ENCODE measurements at places on chromosomes 5 and 9.

DNA sequence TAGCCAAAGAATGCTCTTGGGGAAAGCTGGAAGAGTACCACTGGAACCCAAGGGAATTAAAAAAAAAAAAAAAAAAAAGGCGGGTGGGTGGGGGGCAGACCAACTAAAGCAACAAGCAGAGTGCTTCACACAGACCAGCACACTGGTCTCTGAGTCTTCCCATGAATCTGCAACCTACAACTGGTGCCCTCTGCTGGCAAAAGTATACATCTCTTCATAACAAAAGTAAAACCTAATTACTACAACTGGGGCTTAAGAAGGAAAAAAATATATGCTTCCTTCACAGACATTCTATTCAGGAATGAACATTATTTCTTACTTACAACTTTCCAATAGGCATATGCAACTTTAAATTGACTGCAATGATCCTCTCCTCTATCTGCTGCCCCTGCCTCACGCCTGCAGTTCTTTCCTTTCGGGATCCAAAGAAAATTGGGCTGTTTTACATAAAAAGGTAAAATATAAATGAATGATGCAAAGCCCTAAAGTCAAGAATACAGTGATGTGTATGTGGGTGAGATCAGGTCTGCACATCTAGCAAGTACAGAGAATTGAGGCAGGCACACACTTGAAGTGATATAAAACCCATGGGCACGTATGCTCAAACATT lies 7.2 kb upstream of the KLHL3 start:
- no peaks in the 10 kb centered on the region for H3K36me3 ChIP-seq
- no peaks in the 10 kb centered on the region for H3K4me1 ChIP-seq
- no peak overlapping the region for H3K4me3 ChIP-seq
- no peak for DNase-seq
- no peaks in the 10 kb centered on the region for H3K27me3 ChIP-seq

- no peaks in the 10 kb centered on the region for H3K36me3 ChIP-seq
- no peak for DNase-seq
- H3K4me3 ChIP-seq = no peak overlapping the region
- H3K27ac ChIP-seq = peak overlapping the region; percentile 47
- H3K27me3 ChIP-seq = no peaks in the 10 kb centered on the region
- H3K4me1 ChIP-seq = no peaks in the 10 kb centered on the region
Observed at GRCh38 chr5:133797167-133797566, 171.3 kb downstream of the C5orf15 start.

DNA sequence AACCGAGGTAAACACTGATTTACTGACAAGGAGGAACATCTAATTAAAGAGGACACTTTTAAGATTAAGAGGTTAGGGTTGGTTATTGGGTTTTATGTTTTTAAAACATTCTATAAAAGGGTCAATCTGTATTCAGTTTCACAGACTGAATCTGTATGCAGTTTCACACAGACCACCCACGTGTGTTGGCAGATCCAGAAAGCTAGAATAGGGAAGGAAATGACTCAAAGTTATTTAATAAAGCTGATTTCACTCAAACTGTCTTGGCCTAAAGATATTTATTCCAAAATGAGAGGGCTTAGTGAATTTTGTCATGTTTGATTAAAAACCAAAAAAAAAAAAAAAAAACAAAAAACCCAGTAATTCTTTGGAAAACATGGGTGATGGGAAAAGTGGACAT lies 140.2 kb downstream of the SLC24A2 start:
- DNase-seq = no peak
- H3K36me3 ChIP-seq = no peaks in the 10 kb centered on the region
- H3K4me3 ChIP-seq = no peak overlapping the region
- H3K27me3 ChIP-seq = no peaks in the 10 kb centered on the region

GRCh38 chr5:138604176-138604785 lies 29.1 kb upstream of the HSPA9 start:
- no peaks in the 10 kb centered on the region for H3K4me1 ChIP-seq
- no peaks in the 10 kb centered on the region for H3K27me3 ChIP-seq
- H3K4me3 ChIP-seq = no peak overlapping the region
- no peaks in the 10 kb centered on the region for H3K36me3 ChIP-seq
- no peak overlapping the region for H3K27ac ChIP-seq

GRCh38 chr5:78758169-78758839 lies 109.7 kb upstream of the LHFPL2 start:
- no peak for DNase-seq
- H3K4me3 ChIP-seq = no peak overlapping the region
- H3K36me3 ChIP-seq = no peaks in the 10 kb centered on the region
- H3K27ac ChIP-seq = no peak overlapping the region

DNA sequence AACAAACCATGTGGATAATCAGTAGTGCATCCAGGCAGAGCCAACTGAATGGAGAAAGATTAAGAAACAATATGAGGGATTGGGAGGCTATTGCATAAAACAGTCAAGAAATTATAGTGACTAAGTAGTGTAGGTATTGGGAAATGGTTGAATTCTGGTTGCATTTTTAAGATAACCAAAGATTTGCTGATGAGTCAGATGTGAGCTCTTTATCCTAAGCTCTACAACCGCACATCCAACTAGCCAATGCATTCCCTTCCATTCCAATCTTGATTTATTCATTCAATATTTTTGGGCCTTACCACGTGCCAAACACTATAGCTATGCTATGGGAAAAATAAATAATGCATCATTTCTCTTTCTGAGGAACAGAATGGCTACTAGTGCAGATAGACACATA lies 524.5 kb upstream of the RGMB start:
- no peaks in the 10 kb centered on the region for H3K4me1 ChIP-seq
- H3K27ac ChIP-seq = no peak overlapping the region
- DNase-seq = no peak
- H3K4me3 ChIP-seq = no peak overlapping the region
- H3K27me3 ChIP-seq = no peaks in the 10 kb centered on the region

DNA sequence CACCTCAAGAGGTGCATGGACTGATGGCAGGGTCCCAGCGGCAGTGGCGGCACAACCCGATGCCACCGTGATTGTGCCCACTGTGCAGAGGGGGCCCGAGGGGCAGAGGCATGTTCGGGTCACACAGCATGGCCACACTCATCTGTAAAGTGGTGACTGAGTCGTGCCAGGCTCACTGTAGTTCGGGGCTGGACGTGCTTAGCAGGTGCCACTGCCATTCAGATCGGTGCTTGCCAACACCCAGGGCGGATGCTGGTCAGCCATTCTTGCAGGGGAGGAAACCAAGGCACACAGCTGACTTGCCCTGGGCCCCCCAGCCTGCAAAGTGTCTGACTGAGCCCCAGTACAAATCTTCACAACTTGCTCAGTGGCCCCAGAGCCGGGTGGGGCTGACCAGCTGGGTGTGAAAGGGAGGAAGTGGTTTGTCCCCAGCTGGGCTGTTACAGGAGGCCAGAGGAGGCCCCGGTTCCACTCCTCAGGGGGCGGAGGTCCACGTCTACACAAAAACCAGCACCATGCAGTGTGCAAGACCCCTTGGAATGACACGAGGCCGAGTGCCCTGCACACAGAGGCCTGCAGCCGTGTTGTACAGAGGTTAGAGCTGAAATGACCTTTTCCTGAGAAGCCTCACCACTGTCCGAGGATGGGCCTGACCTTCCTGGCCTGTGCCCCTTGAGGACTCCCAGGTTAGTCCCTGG lies 17.9 kb downstream of the FGD3 start:
- H3K27me3 ChIP-seq = no peaks in the 10 kb centered on the region
- H3K27ac ChIP-seq = peak overlapping the region; percentile 27
- no peak for DNase-seq
- no peaks in the 10 kb centered on the region for H3K4me1 ChIP-seq

DNA sequence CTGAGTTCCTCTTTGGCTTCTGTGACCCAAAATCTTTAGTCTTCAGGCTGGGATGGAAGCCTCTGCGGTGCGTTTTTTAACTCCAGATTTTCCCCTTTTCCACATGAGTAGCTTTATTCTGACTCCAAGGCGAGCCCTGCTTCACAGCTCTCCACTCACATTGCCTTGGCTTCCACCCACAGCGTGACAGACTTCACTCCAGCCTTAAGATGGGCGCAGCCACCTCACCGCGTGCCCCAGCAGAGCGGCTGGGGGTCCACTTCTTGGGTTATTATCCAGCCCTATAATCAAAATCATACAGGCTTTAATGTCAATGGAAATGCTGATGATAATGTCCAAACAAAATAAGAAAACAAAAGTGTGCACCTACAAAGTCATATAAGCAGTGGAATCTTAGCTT lies 1.2 kb downstream of the EXOC3 start:
- peaks cover 12% of the 10 kb centered on the region for H3K4me1 ChIP-seq
- peak; percentile 55 for DNase-seq
- peaks cover 28% of the 10 kb centered on the region for H3K36me3 ChIP-seq
- no peaks in the 10 kb centered on the region for H3K27me3 ChIP-seq
- H3K4me3 ChIP-seq = peak overlapping the region; percentile 92

GRCh38 chr9:129483415-129484351 lies 137.2 kb downstream of the C9orf50 start:
- peak overlapping the region; percentile 98 for H3K27ac ChIP-seq
- peak; percentile 97 for DNase-seq
- peak overlapping the region; percentile 63 for H3K4me3 ChIP-seq
- no peaks in the 10 kb centered on the region for H3K36me3 ChIP-seq
- peaks cover 37% of the 10 kb centered on the region for H3K4me1 ChIP-seq

DNA sequence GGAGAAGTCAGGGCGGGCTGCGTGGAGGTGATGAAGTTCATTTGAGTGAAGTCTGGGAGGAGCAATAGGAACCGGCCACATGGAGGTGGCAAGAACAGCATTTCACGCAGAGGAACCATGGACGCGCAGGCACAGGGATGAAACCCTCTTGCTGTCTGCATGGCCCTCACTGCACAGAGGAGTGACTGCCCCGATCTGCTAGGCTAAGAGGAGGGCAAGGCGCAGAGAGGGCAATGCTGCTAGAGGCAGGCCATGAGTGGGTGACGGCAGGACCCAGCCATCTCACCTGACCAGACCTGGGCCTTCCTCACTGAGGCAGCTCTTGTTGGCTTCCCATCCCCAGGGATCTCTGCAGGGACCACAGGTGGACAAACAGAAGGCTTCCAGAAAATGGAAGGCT lies 90.3 kb downstream of the BARX1 start:
- no peak overlapping the region for H3K27ac ChIP-seq
- DNase-seq = no peak
- H3K36me3 ChIP-seq = no peaks in the 10 kb centered on the region
- no peak overlapping the region for H3K4me3 ChIP-seq
- H3K4me1 ChIP-seq = no peaks in the 10 kb centered on the region

GRCh38 chr5:153831973-153832372 lies 206.7 kb downstream of the FAM114A2 start:
- no peak overlapping the region for H3K27ac ChIP-seq
- H3K36me3 ChIP-seq = no peaks in the 10 kb centered on the region
- no peaks in the 10 kb centered on the region for H3K4me1 ChIP-seq
- H3K4me3 ChIP-seq = no peak overlapping the region
- no peaks in the 10 kb centered on the region for H3K27me3 ChIP-seq

DNA sequence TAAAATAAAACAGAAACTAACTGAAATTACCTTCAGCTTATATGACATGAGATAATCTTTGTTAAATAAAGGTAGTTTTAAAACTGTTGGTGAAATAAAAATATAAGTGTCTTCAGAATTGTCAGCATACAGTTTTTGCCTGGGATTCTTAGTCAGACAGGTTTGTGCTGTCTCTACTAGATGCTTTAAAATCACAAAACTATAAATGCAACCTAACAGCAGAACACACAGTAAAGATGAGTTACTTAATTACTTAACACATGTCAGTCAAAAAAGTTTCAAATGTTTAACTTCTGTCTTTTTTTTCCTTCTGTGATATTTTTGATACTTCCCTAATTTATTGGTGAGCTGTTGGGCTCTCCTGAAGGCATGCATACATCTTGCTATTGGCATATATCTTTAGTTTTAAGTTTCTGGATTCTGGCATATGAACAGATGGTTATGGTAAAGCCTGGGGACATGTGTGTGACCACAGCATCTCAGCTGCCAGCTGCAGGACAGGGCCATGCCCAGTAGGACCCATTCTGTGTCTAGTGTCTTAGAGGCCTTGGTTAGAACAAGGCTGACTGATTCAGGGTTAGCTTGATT lies 231.1 kb upstream of the NUDT12 start:
- no peak overlapping the region for H3K27ac ChIP-seq
- no peaks in the 10 kb centered on the region for H3K36me3 ChIP-seq
- no peaks in the 10 kb centered on the region for H3K27me3 ChIP-seq
- DNase-seq = no peak

DNA sequence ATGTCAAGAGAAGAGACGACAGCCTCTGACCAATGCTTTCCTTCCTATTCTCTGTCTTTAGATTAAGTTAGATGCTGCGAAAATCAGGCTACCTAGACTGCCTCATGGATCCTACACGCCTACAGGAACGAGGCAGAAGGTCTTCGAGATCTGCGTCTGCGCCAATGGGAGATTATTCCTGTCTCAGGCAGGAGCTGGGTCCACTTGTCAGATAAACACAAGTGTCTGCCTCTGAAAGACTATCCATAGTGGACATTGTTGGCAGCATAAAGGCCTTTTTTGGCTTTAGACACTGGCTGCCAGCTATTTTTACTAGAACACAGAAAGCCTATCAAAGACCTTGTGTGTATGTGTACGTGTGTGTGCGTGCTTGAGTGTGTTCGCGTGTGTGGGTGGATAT lies 90.9 kb upstream of the PPP1R2B start:
- H3K27ac ChIP-seq = no peak overlapping the region
- no peak overlapping the region for H3K4me3 ChIP-seq
- no peaks in the 10 kb centered on the region for H3K36me3 ChIP-seq

GRCh38 chr9:109766351-109766750 lies 13.6 kb upstream of the PALM2AKAP2 start:
- no peaks in the 10 kb centered on the region for H3K27me3 ChIP-seq
- no peak overlapping the region for H3K27ac ChIP-seq
- no peaks in the 10 kb centered on the region for H3K36me3 ChIP-seq

GRCh38 chr5:541539-542318 lies 17.5 kb upstream of the SLC9A3 start:
- no peaks in the 10 kb centered on the region for H3K36me3 ChIP-seq
- no peak overlapping the region for H3K27ac ChIP-seq
- DNase-seq = no peak
